ENCODE measurements at places on chromosomes 5 and 9. TPM values are rescaled to one million over a fixed set of nuclear protein-coding genes. Genes with fewer than 3 reads are reported as not detected.

The SPINK7 gene
- not detected for total RNA-seq

The CDC20B gene
- total RNA-seq = not detected

The PCDHB12 gene
- 6.7 TPM for total RNA-seq

DNA sequence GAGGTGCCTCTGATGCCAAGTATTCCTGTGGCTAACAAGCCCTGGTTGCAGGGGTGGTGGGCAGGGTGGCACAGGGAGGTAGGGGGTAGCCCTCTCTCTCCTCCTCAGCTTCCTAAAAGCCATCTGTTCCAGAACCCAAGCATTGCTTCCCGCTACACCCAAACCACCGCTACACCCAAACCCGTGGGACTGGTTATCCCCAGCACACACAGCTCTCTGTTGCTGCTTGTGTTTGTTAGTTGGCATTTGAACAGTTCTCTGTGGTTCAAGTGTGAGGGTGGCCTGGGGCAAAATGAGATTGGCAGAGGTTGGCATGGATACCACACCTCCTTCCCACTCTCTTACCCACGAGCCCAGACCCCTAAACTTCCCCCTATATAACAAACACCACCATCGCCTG lies 40.4 kb downstream of the SPARC start:
- DNase-seq = no peak

GRCh38 chr5:19706776-19707175 lies 281.2 kb downstream of the CDH18 start:
- no peak for DNase-seq

DNA sequence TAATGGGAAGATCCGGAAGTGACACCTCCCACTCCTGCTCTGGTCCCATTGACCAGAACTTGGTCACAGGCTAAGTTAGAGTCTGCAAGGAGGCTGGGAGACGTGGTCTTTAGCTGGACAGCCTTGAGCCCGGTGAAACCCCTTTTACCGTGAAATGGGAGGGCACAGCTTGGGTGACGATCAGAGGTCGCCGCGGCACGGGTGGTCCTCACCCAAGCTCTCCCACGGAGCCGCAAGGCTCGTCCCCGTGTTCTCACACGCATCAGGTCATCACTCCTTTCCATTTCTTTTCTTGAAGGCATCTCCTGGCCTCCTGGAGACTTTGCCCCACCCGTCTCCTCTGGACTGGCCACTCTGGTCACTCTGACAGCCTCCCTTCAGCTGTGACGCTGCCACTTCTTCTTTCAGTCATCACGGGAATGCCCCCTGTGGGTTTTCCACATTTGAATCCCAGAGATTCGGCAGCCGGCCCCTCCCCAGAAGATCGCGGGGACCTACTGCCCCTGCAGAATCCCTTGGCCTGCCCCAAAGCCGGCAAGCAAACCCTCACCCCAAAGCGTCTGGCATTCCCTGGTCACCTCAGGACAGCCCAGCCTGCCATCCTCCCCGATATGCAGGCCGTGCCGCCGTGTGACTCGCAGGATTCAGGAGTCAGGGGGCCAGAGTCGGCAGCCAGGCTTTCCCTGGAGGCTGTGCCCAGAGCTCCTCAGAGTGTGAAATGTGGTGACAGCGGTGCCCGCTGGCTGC lies 18.9 kb upstream of the EGFL7 start:
- DNase-seq = peak; percentile 73

DNA sequence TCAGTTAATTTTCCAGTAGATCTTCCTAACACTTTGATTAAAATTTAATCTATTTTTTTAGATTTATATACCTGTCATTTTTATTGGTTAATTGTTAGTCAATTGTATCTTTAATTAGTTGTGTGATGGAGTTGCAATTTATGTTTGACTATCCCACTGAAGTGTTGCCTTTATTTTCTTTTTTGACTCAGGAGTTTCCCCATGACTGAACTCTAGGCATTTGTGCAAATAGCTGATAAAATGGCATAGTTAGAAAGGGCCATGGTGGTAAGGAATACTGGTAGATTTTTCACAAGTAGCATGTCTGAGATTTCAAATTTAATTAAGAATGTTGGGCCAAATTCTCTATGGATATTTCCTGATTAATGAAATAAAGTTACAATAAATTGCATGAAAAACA lies 273.1 kb upstream of the DAB2 start:
- DNase-seq = no peak

GRCh38 chr5:122845229-122846050 lies at the start of gene SNX24:
Gene SNX24 (plus strand): TSS chr5:122845613. CDS start chr5:122845634, 21 bp downstream.
- peak; percentile 93 for DNase-seq

GRCh38 chr5:56406838-56407237 lies 173.7 kb upstream of the ANKRD55 start:
- DNase-seq = no peak

- no peak for DNase-seq
These were observed 18.0 kb downstream of the GPX3 start for GRCh38 chr5:151038412-151038745.

DNA sequence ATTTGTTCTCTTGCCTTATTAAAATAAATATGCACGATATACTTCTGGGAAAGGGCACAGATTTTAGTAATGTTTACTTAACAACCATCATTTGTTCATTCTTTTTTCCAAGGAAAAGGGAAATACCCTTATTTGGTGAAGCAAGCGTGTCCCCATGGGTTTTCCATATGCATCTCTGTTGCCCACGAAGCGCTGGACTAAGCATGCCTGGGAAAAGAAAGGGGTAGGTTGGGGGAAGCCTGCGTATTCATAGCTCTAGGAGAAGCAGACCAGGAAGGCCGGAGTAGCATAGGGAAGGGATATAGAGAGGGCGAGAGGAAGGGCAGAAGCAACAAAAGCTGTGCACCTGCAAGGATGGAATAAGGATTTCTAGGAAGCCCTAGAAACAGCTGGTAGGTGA lies 61.8 kb upstream of the ACO1 start:
- no peak for DNase-seq

- peak; percentile 77 for DNase-seq
These were observed 160.9 kb upstream of the LHFPL2 start for GRCh38 chr5:78809444-78809843.

GRCh38 chr5:62718324-62718723 lies 139.7 kb downstream of the LRRC70 start:
- no peak for DNase-seq
